CD4-positive, alpha-beta memory T cell (primary cell): ENCODE measurements at places on chromosomes 13 and 19. TPM values are rescaled to one million over a fixed set of nuclear protein-coding genes. Genes with fewer than 3 reads are reported as not detected.

CACNG6 gene
- total RNA-seq, result not detected

KIR2DL3 gene
- not detected for total RNA-seq

ANGPTL8 gene
- total RNA-seq, result not detected

NCAN gene
- total RNA-seq, result not detected

GSX1 gene
- not detected for total RNA-seq

CYP4F11 gene
- total RNA-seq, result not detected

RDH8 gene
- not detected for total RNA-seq

RAX2 gene
- total RNA-seq, result not detected
